Cerebellum (tissue), 4 donors: ENCODE measurements at places on chromosomes 1 and 21. TPM values are rescaled to one million over a fixed set of nuclear protein-coding genes. Genes with fewer than 3 reads are reported as not detected.

DENND1B gene
- total RNA-seq, result 29.6 TPM

HSPB7 gene
- total RNA-seq, result 0.36 TPM

TCHHL1 gene
- total RNA-seq, result not detected

POU3F1 gene
- not detected for total RNA-seq

PPFIA4 gene
- total RNA-seq, result 47.6 TPM

NMNAT2 gene
- 46.0 TPM for total RNA-seq

SPRR2A gene
- total RNA-seq, result not detected

RIMS3 gene
- 28.9 TPM for total RNA-seq

PROX1 gene
- 12.4 TPM for total RNA-seq

SLAMF6 gene
- total RNA-seq, result not detected

LAMB3 gene
- 1.00 TPM for total RNA-seq

HES3 gene
- not detected for total RNA-seq

ARF1 gene
- 102 TPM for total RNA-seq

PADI4 gene
- total RNA-seq, result 0.09 TPM

ELOA gene
- 18.5 TPM for total RNA-seq

HOOK1 gene
- total RNA-seq, result 17.2 TPM

TNNT2 gene
- total RNA-seq, result not detected

PEX14 gene
- total RNA-seq, result 8.4 TPM

SLC37A1 gene
- 24.4 TPM for total RNA-seq

SAMSN1 gene
- 3.8 TPM for total RNA-seq

RBM11 gene
- total RNA-seq, result 9.9 TPM

KIF26B gene
- total RNA-seq, result 22.0 TPM

PCBP3 gene
- total RNA-seq, result 27.7 TPM

MYOG gene
- total RNA-seq, result not detected

REN gene
- total RNA-seq, result not detected

MRTO4 gene
- total RNA-seq, result 19.9 TPM

CHD5 gene
- total RNA-seq, result 27.8 TPM

IQCC gene
- 3.1 TPM for total RNA-seq

TLCD4 gene
- 19.0 TPM for total RNA-seq

MROH9 gene
- not detected for total RNA-seq

SLC1A7 gene
- total RNA-seq, result not detected

FCRLB gene
- 1.4 TPM for total RNA-seq

ARID1A gene
- total RNA-seq, result 39.1 TPM

SH2D1B gene
- total RNA-seq, result not detected

CFHR5 gene
- total RNA-seq, result not detected

CCDC27 gene
- not detected for total RNA-seq

HES2 gene
- total RNA-seq, result 0.18 TPM

EPHB2 gene
- total RNA-seq, result 83.8 TPM

AMY2A gene
- total RNA-seq, result 0.36 TPM

RGS7 gene
- total RNA-seq, result 12.5 TPM
